GM23248 (cell line): ENCODE measurements at places on chromosomes 1 and 21. TPM values are rescaled to one million over a fixed set of nuclear protein-coding genes. Genes with fewer than 3 reads are reported as not detected.

FALEC gene
- not detected in 2 replicates for total RNA-seq

FAM72D gene
- total RNA-seq = 0.43 and 1.1 TPM in 2 replicates

SPRR2B gene
- not detected in 2 replicates for total RNA-seq

DNA sequence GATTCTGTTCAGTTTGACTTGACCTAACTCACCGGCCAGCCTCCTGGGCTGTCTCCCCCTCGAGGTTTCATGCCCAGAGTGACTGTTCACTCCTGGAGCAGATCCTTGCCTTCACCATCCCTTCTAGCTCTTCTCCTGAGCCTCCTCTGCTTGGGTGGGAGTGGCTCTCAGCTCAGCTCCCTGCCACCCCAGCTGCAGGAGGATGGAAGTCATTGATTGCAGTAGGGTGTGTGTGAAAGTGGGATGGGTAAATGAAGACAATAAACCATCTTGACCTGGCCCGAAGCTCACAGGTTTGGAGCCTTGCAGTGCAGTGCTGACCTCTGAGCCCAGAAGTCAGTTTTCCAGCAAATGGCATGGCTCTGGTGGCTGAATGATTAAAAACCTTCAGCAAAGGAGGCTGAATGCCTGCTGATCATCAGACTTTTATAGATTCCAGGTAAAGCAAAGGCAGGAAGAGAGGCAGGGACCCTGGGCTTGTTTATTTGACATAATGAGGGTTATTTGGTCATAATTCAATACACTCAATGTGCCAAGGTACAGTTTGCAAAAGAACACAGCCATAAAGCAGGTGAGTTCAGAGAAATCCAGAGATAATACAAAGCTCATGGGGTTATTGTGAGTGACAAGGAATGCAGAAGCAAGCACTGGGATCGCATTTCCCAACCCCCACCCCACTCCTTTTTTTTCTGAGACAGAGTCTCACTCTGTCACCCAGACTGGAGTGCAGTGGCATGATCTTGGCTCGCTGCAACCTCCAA is 17.5 kb upstream of the TFF3 start:
- no peak for DNase-seq

DNA sequence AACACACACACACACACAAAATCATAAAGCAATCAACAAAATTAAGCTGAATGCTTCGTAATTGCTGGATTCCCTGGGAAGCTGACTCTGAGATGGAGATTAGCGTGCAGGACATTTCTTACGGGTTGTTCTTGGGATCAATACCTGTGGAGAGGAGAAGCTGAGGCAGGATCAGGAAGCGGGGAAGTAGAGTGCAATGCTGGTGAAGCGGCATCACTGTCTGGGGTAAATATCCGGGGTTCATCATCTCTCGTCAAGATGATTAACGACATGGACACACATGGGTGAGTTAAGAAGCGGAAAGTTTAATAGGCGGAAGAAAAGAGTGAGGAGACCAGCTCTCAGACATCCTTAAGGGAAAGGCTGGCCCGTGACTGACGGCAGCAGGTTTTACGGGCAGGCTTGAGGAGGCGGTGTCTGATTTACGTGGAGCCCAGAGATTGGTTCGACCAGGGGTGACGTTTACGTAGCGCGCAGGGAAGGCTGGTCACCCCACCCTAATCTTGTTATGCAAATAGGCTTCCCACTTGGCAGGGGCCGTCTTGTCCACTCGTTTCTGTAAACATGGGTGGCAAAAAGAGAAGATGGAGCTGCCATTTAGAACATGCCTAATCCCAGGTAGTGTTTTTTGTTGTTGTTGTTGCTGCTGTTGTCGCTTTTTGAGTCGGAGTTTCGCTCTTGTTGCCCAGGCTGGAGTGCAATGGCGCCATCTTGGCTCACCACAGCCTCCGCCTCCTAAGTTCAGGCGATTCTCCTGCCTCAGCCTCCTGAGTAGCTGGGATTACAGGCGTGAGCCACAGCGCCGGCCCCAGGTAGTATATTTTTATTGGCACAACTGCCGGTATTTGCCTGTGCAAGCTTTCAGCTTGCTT is 135.6 kb upstream of the KCNJ15 start:
- DNase-seq = no peak

DNA sequence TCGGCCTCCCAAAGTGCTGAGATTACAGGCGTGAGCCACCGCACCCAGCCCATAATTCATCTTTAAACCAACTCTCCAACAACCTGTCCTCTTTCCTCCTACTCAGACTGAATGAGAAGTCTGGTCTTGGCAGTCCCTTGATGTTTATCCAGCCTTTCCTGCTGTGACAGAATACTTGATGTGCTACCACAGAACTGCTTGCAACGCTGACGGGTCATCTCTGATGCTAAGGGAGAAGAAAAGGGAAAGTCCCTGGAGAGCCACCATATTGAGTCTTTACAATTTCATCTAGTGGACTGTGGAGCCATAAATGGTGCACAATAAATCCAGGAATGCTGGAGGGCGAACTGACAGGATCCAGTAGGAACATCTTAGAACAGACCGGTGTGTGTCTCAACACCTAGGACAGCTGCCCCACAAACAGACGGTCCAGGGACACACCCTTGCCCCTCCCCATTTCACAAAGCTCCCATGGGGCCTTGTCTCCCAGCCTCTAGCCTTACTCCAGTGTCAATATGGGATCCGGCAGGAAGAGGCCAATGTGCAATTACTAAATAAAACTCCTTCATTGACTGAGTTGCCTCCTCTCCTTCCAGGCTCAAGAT is 30.7 kb downstream of the JAK1 start:
- DNase-seq = no peak
